ENCODE measurements at places on chromosomes 3 and 15. TPM values are rescaled to one million over a fixed set of nuclear protein-coding genes. Genes with fewer than 3 reads are reported as not detected.
A peak's percentile ranks its signal among the peaks of the same experiment; 100 is the strongest.

Gene RBPMS2
- total RNA-seq = not detected

Gene CACNA2D2
- total RNA-seq = 4.2 TPM

GRCh38 chr3:16146015-16146730, 28.3 kb upstream of the GALNT15 start:
- DNase-seq = no peak
- H3K27ac ChIP-seq = no peak overlapping the region
- no peak overlapping the region for H3K4me3 ChIP-seq
- no peaks in the 10 kb centered on the region for H3K27me3 ChIP-seq

DNA sequence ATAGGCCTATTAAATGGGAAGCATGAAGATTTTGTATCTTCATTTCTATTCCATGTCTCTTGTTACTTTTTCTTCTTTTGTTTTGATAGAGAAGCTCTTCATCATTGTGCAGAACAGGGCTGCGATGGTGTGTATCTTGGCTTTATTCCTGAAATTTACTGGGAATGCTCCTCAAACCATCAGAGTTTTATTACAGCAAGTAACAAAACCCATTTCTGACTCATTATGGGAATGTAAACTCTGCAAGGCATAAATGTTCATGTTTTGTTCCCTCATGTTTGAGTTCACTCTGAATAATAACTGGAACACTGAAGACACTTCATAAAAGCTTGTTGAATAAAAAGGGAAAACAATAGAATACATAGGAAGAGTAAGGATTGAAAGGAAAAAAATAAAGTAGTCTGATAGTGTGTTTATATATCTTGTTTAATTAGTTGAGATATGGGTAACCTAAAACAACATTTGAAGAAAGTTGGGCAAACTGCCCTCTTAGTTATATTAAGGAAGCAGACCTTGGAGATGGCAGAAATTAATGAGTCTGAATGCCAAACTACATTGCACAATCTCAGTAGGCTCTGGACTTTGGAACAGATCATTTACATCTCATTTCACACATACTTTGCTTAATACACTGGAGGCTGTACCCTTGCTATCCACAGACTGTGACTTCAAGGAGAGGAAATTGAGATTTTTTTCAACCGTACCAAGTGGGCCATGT, 521.5 kb downstream of the GRM7 start:
- H3K36me3 ChIP-seq = no peaks in the 10 kb centered on the region
- peaks cover 24% of the 10 kb centered on the region for H3K4me1 ChIP-seq
- H3K27me3 ChIP-seq = no peaks in the 10 kb centered on the region
- H3K27ac ChIP-seq = peak overlapping the region; percentile 12

- peak overlapping the region; percentile 78 for H3K27ac ChIP-seq
- peak overlapping the region; percentile 50 for H3K4me3 ChIP-seq
- H3K27me3 ChIP-seq = no peaks in the 10 kb centered on the region
- H3K36me3 ChIP-seq = no peaks in the 10 kb centered on the region
- H3K4me1 ChIP-seq = peaks cover 69% of the 10 kb centered on the region
Observed at GRCh38 chr3:71163198-71163918, 420.2 kb downstream of the FOXP1 start.

DNA sequence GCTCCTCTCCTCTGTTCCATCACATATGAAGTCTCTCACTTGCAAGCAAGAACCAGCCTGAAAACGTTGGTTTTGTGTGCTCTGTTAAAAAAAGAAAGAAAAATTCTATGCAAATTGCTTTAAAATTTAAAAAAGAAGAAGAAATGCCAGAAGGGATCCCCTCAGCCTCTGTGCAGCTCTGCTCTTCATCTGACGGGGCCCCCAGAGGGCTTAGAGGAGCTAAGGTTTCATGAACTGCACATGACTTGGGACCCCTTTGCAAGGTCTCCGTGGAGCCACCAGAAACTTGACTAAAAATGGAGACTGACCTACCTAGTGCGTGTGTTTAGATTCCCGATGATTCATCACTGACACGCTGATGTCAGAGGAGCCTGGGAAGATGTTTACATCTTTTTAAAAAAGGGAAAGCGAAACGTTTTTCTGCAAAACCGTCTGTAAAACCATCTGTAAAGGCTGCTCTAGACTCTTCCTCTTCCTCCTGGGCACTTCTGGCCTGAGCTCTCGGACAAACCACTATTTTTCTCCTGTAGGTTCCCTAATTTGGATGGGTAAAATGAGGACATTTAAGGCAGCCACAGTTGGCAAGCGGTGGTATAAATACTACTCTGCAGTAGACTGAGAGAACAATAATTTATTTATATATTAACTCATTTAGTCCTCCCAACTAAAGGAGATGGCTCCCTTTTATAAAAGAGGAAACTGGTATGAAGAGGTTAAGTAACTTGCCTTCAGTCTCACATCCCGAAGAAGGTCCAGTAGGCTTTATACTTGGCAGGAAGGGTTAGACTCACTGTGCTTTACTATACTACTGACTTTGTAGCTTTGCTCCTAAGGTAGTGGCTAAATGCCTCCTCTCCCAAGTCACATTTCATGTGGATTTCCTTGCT, 67.2 kb upstream of the POLG start:
- H3K36me3 ChIP-seq = no peaks in the 10 kb centered on the region

GRCh38 chr3:114447545-114447944, 153.7 kb downstream of the TIGIT start:
- no peak overlapping the region for H3K27ac ChIP-seq
- no peaks in the 10 kb centered on the region for H3K36me3 ChIP-seq
- DNase-seq = no peak
- H3K4me1 ChIP-seq = peaks cover 36% of the 10 kb centered on the region
- no peak overlapping the region for H3K4me3 ChIP-seq
- no peaks in the 10 kb centered on the region for H3K27me3 ChIP-seq

Gene PLSCR2
- 2.9 TPM for total RNA-seq

Gene PLSCR5
- total RNA-seq = not detected

DNA sequence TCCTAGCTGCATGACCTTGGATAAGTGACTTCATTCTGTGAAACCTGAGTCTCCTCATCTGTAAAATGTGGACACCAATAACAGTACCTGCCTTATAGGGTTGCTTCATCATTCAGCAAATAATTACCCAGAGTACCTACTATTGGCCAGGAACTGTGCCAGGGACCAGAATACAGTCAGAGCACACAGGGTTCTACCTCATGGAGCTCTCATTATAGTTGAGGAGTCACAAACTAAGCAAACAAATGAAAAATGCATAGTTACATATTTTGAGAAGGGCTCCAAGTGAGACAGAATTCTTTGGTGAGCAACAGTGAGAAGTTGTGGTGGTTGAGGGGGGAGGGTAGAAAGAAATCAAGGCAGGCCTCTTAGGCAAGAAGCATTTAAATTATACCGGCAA, 308.6 kb upstream of the WNT5A start:
- H3K27ac ChIP-seq = no peak overlapping the region
- no peaks in the 10 kb centered on the region for H3K4me1 ChIP-seq
- H3K27me3 ChIP-seq = no peaks in the 10 kb centered on the region

DNA sequence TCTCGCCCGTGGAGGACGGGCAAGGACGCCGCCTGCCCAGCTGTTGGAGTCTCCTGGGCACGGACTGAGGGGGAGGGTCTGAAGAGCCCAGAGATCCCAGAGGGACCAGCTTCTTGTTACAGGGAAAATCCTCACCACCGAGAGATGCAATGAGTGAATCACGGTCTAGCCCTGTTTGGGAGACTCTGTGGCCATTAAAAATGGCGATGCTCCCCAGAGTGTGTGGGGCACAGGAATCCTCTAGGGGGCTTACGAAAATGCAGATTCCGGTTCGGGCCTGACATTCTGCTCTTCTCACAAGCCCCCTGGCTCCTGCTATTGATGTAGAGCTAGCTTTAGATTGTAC, 35.5 kb upstream of the EPHB3 start:
- no peak for DNase-seq
- no peaks in the 10 kb centered on the region for H3K36me3 ChIP-seq
- peaks cover 20% of the 10 kb centered on the region for H3K27me3 ChIP-seq
- peaks cover 15% of the 10 kb centered on the region for H3K4me1 ChIP-seq
- no peak overlapping the region for H3K27ac ChIP-seq

GRCh38 chr3:72412340-72412956, 435.8 kb downstream of the SHQ1 start:
- no peak for DNase-seq
- peaks cover 35% of the 10 kb centered on the region for H3K4me1 ChIP-seq
- no peaks in the 10 kb centered on the region for H3K27me3 ChIP-seq
- H3K4me3 ChIP-seq = no peak overlapping the region

DNA sequence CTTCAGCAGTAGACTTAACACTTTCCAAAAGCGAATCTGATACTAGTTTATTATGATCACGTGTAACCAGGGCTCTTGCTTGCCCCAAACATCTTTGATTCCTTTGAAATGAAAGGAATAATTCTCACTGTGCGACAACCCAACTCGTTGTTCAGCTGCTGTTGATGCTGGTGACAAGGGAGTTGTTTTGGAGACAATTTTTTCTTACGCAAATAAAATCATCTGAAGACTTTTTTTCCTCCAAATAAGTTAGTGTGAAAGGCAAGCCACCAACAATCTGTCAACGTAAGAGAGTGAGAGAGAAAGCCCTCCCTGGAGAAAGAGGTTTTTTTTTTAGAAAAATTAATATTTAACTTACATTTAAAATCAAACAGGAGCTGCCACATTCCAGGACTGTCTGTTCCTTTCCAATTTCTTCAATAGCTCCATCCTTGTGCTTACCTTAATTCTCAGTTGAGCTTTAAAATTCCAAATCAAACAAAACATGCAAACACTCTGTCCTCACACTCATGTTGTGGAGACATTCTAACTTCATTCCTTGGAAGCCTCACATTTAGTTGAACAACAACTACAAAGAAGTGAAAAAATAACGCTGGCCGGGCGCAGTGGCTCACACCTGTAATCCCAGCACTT, 4.9 kb upstream of the P3H2 start:
- H3K27ac ChIP-seq = no peak overlapping the region
- no peaks in the 10 kb centered on the region for H3K27me3 ChIP-seq
- peaks cover under 1% of the 10 kb centered on the region for H3K4me1 ChIP-seq
- H3K36me3 ChIP-seq = no peaks in the 10 kb centered on the region
- H3K4me3 ChIP-seq = no peak overlapping the region
- DNase-seq = no peak

Gene WNT5A
- 5.4 TPM for total RNA-seq

Gene RARB
- total RNA-seq = 12.3 TPM

Gene HHLA2
- total RNA-seq = not detected

Gene STAC
- total RNA-seq = 42.5 TPM

Gene ARNT2
- total RNA-seq = 5.8 TPM

DNA sequence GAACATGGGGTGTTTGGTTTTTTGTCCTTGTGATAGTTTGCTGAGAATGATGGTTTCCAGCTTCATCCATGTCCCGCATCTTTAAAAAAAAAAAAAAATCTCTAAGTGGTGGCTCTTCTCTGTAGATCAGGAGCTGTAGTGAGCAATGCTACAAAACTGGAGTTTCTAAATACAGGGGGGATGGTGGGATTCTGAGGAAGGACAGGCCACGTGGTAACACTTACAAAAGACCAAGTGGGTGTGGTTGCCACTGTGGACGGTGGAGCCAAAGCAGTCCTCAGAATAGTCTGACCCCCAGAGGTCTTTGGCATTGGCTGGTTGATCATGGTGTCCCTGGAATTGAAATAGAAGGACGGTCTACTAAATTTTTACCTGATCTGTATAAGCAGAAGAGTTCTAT, 7.7 kb downstream of the CCRL2 start:
- H3K4me3 ChIP-seq = no peak overlapping the region
- H3K27ac ChIP-seq = no peak overlapping the region
- DNase-seq = no peak

- no peak for DNase-seq
- H3K27ac ChIP-seq = no peak overlapping the region
- H3K36me3 ChIP-seq = no peaks in the 10 kb centered on the region
- H3K4me3 ChIP-seq = no peak overlapping the region
- H3K4me1 ChIP-seq = peaks cover 7% of the 10 kb centered on the region
Observed at GRCh38 chr3:133891662-133892378, 3.9 kb downstream of the RAB6B start.

GRCh38 chr3:3110299-3110630, at the start of gene IL5RA:
TSS of gene IL5RA (minus strand) at chr3:3110374. CDS start at chr3:3104984, 5,390 bp downstream.
- H3K4me3 ChIP-seq = no peak within 1 kb of the TSS
- no peaks in the 10 kb centered on the region for H3K4me1 ChIP-seq
- no peak for DNase-seq
- peaks cover 4% of the 10 kb centered on the region for H3K27me3 ChIP-seq

DNA sequence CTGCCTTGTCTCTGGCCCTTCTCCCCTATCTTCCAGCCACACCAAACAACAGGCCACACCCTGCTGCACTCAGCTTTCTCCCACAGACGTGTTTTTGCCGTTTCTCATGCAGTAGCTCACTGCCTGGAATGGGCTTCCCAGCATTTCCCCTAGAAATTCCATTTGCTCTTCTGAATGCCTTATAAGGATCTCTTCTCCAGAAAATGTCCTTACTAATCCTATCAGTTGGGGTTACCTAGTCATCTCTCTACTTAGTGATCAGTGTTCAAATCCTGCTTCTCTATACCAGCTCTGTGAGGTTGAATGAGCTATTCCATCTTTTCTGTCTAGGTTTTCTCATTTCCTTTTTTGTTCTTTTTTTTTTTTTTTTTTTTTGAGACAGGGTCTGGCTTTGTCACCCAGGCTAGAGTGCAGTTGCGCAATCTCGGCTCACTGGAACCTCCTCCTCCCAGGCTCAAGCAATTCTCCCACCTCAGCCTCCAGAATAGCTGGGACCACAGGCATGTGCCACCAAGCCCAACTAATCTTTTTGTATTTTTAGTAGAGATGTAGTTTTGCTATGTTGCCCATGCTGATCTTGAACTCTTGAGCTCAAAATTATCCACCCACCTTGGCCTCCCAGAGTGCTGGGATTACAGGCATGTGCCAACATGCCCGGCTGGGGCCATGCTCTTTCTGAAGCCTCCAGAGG, 98.2 kb upstream of the CHD2 start:
- peak overlapping the region; percentile 25 for H3K4me3 ChIP-seq
- peaks cover 31% of the 10 kb centered on the region for H3K4me1 ChIP-seq
- H3K27me3 ChIP-seq = no peaks in the 10 kb centered on the region
- DNase-seq = no peak
- peak overlapping the region; percentile 94 for H3K27ac ChIP-seq
- H3K36me3 ChIP-seq = no peaks in the 10 kb centered on the region

Gene ACVR2B
- 4.0 TPM for total RNA-seq

Gene LSAMP
- total RNA-seq = 5.4 TPM

DNA sequence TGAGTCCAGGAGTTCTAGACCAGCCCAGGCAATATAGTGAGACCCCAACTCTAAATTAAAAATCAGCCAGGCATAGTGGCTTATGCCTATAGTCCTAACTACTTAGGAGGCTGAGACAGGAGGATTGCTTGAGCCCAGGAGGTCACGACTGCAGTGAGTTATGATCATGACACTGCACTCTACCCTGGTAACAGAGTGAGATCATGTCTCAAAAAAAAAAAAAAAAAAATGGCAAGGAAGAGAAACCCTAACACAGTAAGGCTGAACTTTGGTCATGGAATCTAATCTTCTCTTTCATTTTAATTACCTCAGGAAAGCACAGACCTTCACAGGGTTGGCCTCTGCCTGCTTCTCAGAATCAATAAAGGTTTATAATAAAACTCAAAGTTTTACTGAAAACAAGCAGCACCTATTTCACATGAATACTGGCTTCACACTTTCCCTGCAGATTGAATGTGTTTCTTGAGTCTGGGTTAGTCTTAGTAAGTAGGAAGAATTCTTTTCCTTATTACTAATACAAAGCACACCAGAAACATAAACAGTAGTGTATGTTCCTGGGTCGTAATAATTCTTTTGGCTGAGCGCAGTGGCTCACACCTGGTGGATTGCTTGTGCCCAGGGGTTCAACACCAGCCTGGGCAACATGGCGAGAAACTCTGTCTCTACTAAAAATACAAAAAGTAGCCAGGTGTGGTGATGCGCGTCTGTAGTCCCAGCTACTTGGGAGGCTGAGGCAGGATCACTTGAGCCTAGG, 11.6 kb upstream of the NR2C2 start:
- no peaks in the 10 kb centered on the region for H3K36me3 ChIP-seq
- H3K4me3 ChIP-seq = no peak overlapping the region
- no peaks in the 10 kb centered on the region for H3K4me1 ChIP-seq
- H3K27ac ChIP-seq = no peak overlapping the region
- DNase-seq = no peak
- no peaks in the 10 kb centered on the region for H3K27me3 ChIP-seq

Measured in thoracic aorta (tissue), 2 donors.